ENCODE measurements at places on chromosomes 7 and 10.

DNA sequence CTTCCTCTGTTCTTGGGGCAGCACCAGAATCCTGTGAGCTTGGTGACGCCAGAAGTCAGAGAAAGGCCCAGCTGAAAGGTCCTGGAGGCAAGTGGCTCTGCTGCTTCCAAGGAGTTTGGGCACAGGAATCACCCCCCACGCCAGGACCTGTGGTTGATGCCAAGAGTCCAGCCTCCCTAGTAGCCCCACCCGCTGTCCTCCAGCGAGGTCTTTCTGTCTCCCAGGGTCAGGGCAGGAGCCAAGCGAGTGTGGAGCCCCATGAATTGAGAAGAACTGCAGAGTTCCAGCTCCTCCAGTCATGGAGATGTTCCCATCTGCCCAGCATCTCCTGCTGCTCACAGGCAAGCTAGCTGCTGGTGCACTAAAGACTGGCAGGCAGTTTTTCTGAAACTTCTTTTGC is 631.7 kb upstream of the MGMT start:
- no peak for DNase-seq

DNA sequence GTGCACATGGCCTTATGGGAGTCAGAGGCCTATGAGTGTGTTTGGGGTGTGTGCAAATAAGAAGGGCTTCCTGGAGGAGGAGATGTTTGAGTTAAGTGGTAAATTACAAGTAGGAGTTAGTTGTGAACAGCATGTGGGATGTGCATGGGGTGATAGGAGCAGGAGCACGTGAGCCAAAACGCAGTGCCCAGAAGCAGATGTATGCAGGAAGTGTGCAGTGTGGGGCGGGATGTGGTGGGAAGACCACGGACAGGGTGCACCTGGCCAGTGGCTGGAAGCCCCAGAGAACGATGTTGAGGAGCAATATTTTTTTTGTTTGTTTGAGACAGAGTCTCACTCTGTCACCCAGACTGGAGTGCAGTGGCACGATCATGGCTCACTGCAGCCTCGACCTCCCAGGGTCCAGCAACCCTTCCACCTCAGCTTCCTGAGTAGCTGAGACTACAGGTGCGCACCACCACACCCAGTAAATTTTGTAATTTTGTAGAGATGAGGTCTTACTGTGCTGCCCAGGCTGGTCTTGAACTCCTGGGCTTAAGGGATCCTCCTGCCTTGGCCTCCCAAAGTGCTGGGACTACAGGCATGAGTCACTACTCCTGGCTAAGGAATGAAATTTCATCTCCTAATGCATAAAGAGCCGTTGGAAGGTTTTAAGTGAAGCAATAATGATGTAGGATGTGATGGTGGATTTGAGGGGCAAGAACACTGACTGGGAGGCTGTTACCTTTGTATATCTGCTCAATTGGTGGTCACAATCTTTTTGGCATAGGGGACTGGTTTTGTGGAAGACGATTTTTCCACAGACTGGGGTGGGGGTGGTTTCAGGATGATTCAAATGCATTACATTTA is 78.4 kb downstream of the LYZL2 start:
- no peak for DNase-seq

- no peak for DNase-seq
Measured at GRCh38 chr10:5509691-5510090, 10.3 kb upstream of the CALML5 start.

DNA sequence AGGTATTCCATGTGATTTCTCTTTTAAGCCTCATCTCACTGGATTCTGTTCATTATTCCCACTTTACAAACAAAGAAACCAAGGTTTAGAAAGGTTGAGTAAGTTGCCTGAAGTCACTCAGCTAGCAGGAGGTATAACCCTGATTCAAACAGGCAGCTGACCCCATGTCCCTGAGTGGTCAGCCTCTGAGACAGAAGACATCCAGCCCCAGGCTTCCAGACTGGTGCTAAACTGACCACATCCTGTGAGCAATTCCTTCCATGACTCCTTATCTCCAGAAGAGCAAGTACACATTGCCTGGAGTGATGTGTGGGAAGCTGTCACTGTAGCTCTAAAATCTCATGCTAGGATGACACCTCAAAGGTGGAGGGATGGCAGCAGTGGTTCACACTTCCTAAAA is 3.7 kb downstream of the PLPP4 start:
- no peak for DNase-seq

DNA sequence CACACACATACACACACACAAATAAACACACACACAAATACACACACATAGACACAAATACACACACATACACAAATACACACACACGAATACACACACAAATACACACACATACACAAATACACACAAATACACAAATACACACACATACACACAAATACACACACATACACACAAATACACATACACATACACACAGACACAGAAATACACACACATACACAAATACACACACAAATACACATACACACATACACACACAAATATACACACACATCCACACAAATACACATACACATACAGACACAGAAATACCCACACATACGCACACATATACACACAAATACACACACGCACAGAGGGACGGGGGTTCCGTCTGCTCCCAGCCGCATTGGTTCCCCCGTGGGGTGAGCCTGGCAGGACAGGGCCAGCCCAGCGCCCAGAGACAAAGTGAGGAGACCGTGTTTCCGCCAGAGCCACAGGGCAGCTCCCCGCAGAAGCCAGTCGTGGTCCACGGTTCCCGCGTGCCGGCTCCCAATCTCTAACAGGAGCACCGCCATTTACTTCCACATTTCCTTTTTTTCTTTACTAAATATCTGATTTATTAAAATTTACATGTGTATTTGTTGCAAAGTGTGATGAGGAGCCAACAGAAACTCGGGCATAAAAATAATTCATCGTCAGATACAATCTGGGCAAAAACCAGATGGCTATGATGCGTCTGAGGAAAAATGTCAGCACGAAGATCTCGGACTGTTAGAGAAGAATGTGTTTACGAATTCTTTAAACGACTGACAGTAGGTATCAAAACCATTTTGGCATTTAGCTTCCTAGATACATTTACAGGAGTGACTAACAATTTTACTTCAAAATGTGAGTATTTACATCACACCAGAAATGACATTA is 3.1 kb upstream of the KNDC1 start:
- DNase-seq: no peak

GRCh38 chr7:134645935-134646334 is 718 bp upstream of the BPGM start:
- DNase-seq: no peak
